IMR-90 (cell line): ENCODE measurements at places on chromosomes 7 and 10.

DNA sequence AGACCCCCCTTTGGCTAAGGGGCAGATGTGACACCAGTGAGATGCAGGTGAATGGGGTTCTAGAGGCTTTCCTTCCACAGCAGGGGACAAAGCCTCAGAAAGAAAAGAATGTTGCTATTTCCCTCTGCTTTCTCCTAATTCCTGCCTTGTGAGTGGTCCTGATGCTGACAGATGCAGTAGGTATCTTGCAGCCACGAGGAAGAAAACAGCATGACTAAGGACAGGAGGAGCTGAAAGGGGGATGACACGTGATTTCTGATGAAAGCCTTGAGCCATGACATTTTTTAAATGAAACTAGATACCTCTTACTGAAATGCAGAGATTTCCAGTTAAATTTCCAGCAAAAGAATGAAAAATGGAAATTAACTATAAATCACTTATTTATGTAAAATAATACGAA lies 92.4 kb downstream of the C1GALT1 start:
- DNase-seq, result peak; percentile 33

- peak; percentile 86 for DNase-seq
Observed at GRCh38 chr10:3828404-3829155, 43.6 kb upstream of the KLF6 start.

- DNase-seq, result peak; percentile 26
Observed at GRCh38 chr10:14240253-14241189, 90.2 kb downstream of the FRMD4A start.

- no peak for DNase-seq
Observed at GRCh38 chr10:81594991-81595390, 280.0 kb upstream of the NRG3 start.

GRCh38 chr7:123649964-123650363 lies 5.7 kb upstream of the LMOD2 start:
- DNase-seq, result no peak

GRCh38 chr10:48652344-48652743 lies 32.3 kb upstream of the WDFY4 start:
- DNase-seq, result no peak

GRCh38 chr10:6198171-6198570 lies 4.6 kb upstream of the PFKFB3 start:
- DNase-seq, result no peak

DNA sequence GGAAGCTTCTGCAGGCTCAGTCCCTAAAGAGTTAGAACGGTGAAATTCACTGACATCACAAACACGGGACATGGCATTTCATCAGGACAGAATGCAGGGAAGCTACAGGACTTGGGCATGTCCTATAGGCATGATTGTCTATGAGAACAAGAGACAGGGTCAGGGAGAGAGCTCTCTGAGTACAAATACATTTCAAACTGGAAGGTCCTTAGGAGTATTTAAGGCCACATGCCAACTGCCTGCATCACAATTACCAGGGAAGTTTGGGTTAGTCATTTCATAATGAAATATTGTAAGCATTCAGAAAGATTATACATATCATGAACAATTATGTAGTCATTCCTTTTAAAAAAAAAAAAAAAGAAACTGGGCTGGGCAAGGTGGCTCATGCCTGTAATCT lies 71.3 kb downstream of the CREB3L2 start:
- peak; percentile 97 for DNase-seq

GRCh38 chr10:53952698-53953630 lies 848.1 kb downstream of the PCDH15 start:
- no peak for DNase-seq

GRCh38 chr7:99666013-99666395 lies 13.8 kb downstream of the CYP3A5 start:
- DNase-seq, result no peak

DNA sequence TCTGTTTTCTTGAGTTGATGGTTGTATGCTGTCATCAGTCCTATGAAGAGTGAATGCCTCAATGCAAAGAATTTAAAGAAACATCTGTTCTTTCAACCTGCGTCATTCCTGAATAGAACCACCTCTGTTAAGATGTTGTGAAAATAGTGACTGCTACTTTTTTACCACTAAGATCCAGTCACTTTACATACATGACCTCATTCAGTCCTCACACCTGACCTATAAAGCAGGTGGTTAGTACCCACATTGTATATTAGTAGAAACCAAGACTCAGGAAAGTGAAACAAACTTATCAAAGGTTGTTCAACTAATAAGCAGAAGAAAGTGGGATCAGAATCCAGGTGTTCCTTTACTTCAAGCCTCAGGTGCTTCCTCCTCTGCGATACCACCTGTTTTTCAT lies 64.8 kb downstream of the ITGB8 start:
- no peak for DNase-seq

DNA sequence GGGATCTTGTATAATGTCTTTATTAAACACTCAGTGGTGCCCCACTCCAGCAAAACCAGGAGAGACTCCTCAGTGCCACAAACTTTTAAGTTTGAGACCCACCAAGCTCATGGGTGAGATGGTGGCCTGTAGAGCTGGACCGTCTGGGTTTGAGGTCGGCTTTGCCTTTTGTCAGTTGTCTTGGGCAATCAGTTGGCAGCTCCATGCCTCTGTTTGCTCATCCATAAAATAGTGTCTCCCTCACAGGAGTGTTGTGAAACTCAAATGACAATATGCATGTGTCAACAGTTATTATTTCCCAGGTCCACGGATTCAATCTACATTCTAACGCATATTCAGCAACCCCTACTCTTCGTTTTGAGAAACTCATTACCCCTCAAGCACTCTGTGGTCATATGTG lies 367.8 kb upstream of the C7orf33 start:
- no peak for DNase-seq

DNA sequence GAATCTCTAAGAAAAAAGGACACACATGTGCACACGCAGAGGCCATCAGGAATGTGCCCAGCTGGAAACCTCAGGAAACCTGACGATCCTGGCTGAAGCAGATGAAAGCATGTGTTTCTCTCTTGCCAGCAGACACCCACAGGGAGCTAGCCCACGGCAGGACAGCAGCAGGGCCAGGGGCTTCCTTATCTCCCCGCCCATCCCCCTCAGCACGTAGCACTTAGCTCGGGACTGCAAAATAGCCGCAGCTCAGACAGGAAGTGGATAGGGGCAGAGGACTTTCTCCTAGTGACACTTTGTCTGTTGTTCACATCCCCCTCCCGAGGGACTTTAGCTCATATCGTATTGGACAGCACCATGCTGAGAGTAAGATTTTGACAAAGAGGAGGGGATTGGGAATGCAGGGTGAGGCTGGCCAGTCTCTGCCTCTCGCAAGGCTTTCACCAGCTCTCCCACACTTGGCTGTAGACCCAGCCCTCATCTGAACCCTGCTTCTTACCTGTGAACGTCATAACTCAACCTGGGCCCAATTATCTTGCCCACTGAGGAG lies 63.8 kb downstream of the MKI67 start:
- no peak for DNase-seq

GRCh38 chr7:70565721-70566370 lies 566.1 kb upstream of the GALNT17 start:
- no peak for DNase-seq

GRCh38 chr10:14468726-14469125 lies 138.0 kb upstream of the FRMD4A start:
- DNase-seq, result no peak

DNA sequence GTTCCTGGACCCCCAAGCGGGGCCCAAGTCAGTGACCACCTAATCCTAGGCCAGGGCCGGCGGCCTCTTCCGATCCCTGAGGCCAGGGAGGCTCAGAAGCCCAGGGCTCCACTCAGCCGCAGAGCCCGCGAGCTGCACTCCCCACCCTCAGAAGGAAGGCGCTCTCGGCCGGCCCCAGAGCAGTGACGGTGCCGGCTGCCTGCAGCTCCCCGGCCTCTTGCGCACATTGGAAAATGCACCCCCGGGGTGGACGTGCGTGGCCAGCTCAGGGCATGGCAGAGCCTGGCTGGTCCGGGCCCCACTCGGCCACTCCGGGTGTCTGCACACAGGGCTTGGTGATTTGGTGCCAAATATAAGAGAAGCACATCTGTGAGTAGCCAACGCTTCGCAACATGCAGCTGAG lies 269.1 kb downstream of the PTPRN2 start:
- no peak for DNase-seq

- DNase-seq, result no peak
Observed at GRCh38 chr7:94748376-94748775, 92.4 kb upstream of the SGCE start.

GRCh38 chr10:110207805-110208613 lies 604 bp downstream of the MXI1 start:
- DNase-seq, result peak; percentile 17

DNA sequence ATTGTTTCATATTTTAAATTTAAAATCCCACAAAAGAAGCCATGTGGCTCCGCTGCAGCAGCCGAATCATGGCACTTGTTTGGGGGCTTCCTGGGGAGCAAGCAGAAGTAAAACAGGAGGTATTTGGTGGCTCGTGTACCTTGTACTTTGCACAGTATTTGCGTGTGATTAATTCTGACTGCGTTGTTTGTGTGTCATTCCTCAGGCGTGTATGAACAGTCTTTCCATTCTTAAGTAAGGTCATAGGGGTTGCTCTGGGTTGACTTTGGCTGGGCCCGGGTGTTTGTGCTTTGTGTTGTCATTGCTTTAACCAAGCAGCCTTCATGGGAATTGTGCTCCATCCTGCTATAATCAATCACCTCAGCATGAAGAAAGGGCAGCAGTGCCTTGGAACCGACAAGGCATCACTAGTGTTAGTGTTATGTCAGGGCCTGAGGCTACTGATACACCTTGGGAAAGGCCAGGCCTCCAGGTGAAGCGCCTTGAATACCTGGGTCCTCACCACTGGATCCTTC lies 182.4 kb downstream of the ARHGAP21 start:
- DNase-seq, result no peak

GRCh38 chr10:106652279-106652678 lies 512.2 kb downstream of the SORCS1 start:
- no peak for DNase-seq

DNA sequence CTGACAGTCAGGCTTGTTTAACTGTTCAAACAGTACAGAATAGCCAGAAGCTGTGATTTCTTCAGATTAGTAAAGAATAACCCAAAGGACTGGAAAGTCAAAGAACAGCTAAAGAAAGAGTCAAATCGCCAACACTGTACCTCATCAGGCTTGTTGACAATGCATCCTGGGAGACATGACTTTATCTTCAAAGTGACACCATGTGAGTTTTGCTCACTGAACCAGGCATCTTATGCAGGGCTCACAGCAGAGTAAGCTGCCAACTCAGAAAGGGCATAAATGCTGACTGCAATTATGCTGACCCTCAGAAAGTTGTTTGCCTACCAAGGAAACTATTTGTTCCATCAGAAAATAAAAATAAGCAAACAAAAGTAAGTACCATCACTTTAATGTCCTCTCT lies 96.4 kb downstream of the MAGI2 start:
- no peak for DNase-seq

- no peak for DNase-seq
Observed at GRCh38 chr7:4655311-4655710, 26.8 kb upstream of the FOXK1 start.

- DNase-seq, result no peak
Observed at GRCh38 chr10:130053561-130053960, 57.1 kb downstream of the C10orf143 start.

GRCh38 chr10:95795602-95796001 lies 39.6 kb downstream of the ENTPD1 start:
- DNase-seq, result peak; percentile 36

- peak; percentile 56 for DNase-seq
Observed at GRCh38 chr10:15784662-15785300, 65.1 kb upstream of the ITGA8 start.

GRCh38 chr10:103762162-103762561 lies 93.2 kb downstream of the SH3PXD2A start:
- no peak for DNase-seq

GRCh38 chr7:7335215-7335614 lies 152.9 kb downstream of the C1GALT1 start:
- DNase-seq, result no peak

- no peak for DNase-seq
Observed at GRCh38 chr7:107938456-107939250, 47.7 kb downstream of the DLD start.

DNA sequence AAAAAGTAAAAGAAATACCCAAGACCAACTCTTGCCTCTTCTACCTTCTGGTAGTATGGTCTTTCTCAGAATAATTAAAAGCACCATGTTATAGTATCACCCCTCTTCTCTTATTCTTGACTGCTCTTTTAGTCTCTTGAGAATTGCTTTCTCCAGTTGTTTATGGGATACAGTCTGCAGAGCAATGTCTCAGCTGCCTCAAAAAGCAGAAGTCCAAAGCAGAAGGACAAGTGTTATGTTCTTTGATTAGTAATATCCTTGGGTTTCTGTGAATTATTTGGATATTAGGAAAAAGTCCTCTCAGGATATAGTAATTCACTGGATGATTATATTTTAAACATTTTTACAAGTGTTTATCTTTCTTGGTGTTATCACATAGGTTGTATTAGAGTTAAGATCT lies 7.4 kb downstream of the TAS2R41 start:
- no peak for DNase-seq
